ENCODE measurements at places on chromosomes 7 and 10.

DNA sequence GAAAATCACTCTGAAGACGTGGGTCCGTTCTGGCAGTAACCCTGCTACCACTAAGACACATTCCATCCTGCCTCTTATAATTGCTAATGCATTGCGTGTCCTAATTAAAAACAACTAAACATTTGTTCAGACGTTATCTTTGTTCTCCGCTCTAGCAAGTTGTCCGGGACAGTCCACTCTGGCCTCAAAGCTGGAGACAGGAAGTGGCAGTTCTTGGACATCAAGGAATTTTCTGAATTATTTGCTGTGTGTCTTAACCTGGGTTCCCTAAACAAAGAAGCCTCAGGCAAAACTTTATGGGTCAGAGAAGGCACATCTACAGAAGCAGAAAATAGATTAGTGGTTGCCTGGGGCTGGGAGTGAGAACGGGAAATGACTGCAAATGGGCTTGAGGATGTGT lies 199.1 kb downstream of the CALN1 start:
- DNase-seq: no peak

- peak; percentile 71 for DNase-seq
These were observed 234.3 kb downstream of the ADAM12 start for GRCh38 chr10:126153711-126154628.

DNA sequence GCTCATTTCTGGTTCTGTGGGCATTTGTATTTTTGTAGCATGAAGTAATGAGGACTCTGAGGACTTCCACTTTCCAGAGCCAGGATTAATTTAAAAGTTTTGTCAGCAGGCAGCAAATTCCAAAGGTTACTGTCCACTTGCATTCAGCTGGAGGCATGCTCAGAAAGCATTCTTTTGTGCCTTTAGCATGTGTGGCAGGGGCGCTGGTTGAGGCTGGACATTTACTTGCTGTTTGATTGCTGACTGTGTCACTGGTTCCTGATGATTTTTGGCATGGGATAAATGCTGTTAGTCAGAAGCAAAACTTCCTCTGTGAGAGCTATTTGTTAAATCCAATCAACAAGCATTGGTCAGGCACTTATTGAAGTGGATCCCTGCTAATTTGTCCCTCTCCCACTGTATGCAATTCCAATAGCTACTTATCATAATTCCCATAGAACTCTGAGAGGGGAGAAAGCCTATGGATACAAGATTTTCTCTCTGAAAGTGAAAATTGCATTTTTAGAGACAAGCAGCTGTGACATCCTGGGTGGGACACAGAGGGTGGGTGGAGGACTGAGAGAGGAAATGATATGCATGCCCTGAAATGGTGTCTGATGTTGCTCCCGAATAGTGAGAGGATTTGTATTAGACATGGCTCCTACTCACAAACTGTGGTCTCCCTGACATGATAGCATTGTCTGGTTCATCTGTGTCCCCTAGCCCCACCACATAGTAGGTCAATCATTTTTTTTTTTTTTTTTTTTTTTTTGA lies 161.2 kb upstream of the WDR11 start:
- peak; percentile 16 for DNase-seq

GRCh38 chr7:102169651-102170392 lies 116.8 kb upstream of the SH2B2 start:
- DNase-seq: peak; percentile 25

GRCh38 chr7:128727239-128727638 lies 11.9 kb upstream of the CALU start:
- no peak for DNase-seq

- no peak for DNase-seq
These were observed 131.8 kb upstream of the WDR11 start for GRCh38 chr10:120719333-120719732.

- DNase-seq: no peak
These were observed 91.6 kb upstream of the IKZF1 start for GRCh38 chr7:50212666-50213621.

DNA sequence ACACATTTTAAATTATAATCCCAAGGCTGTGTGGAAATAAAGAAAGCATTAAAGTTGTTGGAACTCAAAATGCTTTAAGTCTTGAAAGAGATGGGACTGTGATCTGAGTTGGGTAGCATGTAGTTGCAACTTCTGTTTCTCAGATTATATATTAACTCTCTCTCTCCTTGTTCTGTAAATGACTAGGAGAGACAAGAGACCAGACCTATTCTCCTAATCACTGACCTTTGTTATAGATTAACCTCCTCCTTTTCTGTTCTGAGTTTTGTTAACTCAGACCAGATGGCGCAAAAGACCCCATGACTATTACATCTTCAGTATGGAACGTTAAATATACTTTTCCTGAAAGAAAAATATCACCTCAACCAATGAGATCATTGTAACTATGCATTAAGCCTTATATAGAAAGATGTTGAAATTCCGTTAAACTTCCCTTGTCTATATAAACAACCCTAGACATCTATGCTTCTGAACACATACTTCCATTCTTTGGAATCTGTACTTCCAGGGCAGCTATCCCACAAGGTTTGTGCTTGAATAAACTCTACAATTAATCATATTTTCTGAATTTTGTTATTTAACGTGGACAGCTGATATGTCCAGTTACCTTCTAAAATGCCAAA lies 143.5 kb upstream of the TRIM24 start:
- DNase-seq: no peak

DNA sequence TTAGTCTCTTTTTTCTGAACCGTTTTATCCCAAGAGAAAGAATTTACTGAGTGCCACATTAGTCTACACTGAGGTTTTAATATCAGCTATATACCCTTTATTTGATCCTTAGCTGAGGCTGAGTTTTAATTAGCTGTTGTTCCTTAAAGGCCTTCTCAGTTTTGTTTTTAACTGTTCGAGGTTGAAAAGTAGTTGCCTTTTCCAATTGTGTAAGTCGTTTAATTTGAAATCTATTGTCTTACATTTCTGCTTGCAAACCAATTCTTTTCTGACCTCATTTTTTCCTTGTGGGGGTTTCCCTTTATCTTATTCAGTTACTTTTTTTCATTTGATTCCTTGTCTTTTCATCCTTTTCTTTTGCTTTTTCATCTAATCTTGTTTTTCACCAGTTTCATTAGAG lies 30.8 kb downstream of the UMAD1 start:
- no peak for DNase-seq

GRCh38 chr7:116052006-116052405 lies 21.4 kb upstream of the TFEC start:
- no peak for DNase-seq

DNA sequence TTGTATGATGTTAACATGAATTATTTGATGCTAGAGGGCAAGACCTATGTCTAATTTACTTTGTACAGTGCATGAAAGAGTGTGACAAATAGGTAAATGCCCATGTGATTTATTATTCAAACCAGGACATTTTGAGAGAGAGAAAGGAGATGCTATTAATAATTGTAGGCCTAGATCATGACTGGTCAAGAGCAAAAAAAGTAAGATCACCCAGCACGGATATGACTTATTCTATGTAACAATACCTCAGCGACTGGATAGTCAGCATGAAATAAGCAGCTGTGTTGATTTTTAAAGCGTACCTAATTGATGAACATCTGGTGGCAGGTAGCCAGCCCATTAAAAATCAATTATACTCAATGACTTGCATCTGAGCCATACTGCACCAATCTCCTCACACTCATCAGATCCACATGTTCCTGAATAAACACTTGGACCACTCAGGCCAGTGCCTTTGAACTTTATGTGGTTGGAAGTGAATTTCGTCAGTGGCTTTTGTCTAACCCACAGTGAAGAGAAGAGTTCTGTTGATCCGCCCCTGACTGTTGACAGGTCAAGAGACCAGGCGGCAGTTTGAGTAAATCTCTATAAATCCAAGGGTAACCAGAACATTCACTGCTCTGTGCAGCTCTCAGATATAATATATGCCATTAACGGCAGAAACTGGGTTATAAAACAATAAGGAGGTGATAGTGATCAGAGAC lies 435.3 kb downstream of the MDFIC start:
- peak; percentile 42 for DNase-seq

GRCh38 chr7:100400656-100401055 lies 27.4 kb downstream of the PILRA start:
- DNase-seq: peak; percentile 26

DNA sequence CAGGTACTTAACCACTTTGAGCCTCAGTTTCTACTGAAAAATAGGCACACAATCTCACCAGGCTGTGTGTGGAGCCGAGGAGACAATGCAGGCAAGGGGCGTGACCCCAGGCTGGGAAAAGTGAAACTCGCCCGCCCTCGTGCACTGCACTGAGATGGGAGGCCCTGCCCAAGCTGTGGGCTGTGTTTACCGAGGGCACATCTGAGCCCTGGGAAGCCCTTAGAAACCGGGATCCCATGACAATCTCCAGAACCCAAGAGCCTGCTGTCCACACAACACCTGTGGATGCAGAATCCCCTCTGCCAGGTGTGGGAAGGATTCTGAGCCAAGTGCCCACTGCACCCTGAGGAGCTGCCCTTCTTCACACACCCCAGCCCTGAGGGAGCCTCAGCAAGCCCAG lies 198.3 kb downstream of the GRID1 start:
- DNase-seq: no peak

DNA sequence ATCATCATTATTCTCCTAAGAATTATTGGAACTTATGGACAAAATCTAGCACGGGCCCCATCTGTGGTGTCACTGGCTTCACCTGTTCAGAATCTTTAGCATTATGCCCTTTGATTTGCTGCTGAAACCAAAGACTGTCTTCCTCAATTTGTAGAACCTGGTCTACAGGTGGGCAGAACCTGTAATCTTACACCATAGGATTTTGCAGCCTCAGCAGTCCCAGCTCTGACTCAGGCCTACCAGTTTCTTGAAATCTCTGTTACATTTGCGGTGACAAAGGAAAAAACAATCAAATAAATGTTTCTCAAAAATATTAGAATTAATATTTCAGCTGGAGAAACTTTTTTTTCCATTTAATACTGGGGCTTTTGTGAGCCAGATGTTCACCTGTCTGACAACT lies 86.1 kb downstream of the EPDR1 start:
- DNase-seq: no peak

DNA sequence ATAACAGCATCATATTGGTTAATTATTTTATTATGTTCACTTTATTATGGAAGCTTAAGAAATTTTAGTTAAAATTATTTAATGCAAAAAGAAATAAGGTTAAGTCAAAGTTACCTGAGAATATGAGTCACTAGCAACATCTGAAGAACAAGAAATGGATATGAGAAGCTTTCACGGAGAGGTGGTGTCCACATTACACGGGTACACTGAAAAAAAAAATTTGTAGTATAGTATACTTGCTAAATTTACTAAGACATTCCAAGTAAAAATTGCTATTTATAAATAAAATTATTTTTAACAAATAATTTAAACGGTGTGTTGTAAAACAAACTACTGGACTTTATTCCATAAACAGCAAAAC lies 63.9 kb downstream of the DPY19L1 start:
- DNase-seq: no peak

GRCh38 chr10:35640951-35641675 lies 983 bp downstream of the FZD8 start:
- DNase-seq: peak; percentile 86

- no peak for DNase-seq
These were observed 122.2 kb upstream of the AMPH start for GRCh38 chr7:38753347-38753746.

DNA sequence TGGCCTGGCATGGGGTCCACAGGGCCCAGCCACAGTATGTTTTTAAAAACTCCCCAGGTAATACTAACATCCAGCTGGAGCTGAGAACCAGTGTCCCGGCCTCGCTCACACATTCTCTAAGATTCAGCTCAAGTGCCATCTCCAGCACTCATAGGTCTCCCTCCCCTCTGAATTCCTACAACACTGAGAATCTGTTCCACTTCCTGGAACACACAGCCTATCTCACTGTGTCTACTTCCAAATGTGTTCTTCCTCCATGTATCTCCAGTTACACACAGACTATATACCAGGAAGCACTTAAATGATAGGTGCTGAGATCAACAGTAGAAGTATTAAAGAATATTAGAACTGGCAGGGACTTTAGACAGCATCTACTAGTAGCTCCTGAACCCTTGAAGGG lies 10.7 kb downstream of the GOT1 start:
- no peak for DNase-seq

- peak; percentile 98 for DNase-seq
These were observed 428.9 kb downstream of the TNS3 start for GRCh38 chr7:47153058-47153457.

- peak; percentile 89 for DNase-seq
These were observed 77.8 kb upstream of the ATP6V0A4 start for GRCh38 chr7:138875794-138876193.

DNA sequence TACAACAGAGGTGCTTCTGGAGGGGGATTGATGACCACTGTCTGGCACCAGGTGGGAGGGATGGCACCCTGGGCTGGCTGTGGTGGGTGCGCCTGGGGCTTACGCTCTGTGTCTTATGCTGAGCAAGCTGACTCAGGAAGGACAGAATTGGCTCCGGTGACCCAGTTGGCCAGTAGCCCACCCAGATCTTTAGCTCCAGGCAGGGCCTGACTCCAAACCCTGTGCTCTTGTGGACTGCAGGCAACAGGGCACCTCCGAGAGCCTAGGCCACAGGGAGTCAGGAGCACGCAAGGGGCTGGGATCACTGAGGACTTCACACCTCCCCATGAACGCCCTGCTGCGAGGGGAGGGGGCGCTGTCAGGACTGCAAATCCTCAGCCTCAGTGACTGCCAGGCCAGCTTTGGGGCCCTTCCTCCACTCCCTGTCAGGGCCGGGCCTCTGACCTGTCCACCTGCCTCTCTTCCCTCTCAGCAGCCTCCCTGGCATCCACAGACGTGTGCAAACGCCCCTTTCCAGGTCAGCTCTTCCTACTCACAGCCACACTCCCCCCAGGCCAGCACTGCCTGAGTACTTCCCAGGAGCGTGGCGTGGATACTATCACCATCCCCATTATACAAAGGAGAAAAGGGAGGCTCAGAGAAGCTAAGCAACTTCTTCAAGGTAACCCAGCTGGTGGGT lies 118.7 kb downstream of the SLIT1 start:
- no peak for DNase-seq
